CD4-positive, alpha-beta T cell treated with Interleukin-21 for 1 hour (primary cell): ENCODE measurements at places on chromosomes 7 and 10.

DNA sequence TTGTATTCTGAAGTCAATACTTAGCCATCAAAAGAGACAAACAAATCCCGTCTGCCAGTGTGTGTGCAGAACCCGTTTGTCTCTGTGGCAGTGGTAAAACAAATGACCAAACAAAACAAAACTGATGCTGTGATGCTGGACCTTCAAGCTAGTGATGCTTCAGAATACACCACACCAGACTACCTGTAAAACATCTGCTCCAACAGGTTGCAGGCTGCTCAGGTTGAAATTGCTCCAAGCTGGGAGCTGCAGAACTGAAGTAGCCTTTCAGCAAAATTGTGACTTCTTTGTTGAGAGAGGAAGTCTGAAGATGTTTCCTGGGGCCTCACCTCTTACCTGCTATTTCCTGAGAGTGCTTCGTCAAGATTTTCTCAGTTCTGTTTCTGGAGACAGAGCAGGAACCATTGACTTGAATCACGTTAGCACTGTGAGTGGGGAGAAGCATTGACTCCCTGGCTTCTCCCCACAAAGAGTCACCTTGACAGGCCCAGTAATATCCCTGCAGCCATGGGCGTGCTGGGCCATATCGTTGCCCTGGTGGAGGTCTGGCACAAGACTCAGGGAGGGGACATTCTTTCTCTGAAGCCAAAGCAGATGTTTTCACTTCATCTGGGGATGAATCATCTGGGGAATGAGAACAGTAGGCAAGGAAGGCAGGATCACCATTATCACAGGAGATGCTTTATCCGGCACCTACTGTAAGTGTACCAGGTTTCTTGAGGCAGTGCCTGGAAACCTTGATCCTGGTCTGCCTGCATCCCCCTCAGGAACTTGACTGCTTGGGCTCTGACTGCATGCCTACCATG is 80.2 kb downstream of the RBM20 start:
- peak; percentile 14 for DNase-seq

DNA sequence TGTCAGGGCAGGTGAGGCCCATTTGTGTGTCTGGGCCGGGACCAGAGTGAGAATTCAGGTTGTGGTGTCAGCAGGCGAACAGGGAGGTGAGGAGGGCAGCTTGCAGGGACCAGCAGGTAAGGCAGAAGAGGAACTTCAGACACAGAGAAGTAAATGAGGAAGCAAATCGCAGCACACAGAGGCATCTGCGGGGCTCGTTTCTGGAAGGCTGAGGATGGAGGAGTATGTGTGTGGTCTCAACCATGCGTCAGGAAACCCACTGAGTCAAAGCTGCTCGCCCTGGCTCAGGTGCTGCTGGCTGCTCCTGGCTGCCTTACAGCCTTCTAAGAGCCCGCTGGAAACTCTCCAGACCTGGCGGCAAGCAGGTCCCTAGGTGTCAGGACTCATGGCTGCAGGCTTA is 26.9 kb upstream of the PITRM1 start:
- DNase-seq, result no peak

DNA sequence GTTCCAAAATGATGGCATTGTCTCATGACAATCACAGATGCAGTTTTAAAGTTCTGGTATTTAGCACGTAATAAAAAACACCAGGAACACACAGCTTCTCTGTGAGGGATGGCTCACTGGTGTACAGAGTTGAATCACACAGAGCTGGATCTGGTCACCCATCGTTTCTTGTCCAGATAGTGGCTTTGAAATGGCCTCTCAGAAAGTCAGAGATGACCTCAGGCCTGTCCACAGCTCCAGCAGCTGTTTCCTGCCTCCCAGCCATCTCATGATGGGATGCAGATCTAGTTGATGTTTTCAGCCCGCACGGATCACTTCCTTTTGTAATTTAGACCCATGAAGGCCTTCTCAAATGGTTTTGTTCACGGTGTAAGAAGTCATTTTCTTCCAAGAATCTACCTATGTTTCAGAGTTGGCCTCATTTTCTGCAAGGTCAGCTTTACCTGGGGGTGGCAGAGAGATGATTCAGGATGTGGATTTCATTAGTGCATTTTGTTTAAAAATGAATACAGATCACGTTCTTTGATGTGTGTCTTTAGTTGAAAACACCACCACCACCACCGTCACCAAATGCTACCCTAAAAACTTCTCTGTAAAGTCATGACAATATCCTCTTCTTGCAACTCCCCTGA is 166.2 kb downstream of the SNX10 start:
- no peak for DNase-seq

DNA sequence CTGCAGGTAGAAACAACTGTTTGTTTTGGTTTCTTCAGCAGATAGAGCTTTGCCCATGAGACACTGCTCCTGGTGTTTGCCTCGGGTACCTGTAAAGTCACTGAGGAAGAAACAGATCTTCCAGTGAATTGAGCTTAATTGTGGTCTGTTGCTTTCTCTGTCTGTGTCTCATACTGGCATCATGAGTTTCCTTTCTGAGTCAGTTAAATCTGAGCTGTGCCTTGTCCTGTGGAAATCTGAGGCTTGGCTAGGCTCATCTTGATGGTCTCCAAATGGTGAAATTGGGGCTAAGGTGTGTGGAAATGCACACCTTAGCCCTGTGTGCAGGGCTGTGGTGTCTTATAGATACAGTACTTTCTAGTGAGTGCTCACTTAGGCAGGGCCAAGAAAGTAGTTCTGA is 67.4 kb downstream of the GBF1 start:
- no peak for DNase-seq

DNA sequence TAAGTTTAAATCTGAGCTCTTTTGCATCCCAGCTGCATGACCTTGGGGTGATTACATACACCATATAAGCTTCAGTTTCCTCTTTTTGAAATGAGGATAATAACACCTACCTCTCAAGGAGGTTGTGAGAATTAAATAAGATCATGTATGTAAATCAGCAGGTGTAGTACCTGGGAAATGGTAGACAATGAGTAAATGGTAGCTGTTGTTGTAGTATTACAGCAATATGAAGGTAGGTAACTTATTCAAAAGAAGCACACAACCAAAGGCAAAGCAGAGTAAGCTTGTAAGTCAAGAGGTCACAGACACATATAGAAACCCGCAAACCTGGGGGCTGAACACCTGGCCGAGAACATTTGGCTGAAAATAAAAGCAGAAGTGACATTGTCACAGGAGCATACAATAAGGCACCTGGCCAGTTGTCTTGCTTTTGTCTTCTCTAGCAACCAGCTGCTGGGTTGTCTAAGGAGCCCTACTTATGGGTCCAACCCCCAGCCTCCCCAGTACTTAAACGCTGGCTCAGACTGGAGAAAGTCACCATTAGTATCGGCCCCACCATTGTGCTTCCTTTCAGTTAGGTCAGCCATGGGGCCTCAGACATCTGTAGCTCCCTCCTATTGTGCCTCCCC is 203.6 kb upstream of the MKLN1 start:
- DNase-seq, result no peak

- DNase-seq, result no peak
Measured at GRCh38 chr7:148436571-148436970, 154.0 kb upstream of the C7orf33 start.

- DNase-seq, result no peak
Measured at GRCh38 chr10:60399328-60399727, 9.7 kb upstream of the ANK3 start.

GRCh38 chr7:17680943-17681351 is 259.3 kb downstream of the SNX13 start:
- peak; percentile 32 for DNase-seq

DNA sequence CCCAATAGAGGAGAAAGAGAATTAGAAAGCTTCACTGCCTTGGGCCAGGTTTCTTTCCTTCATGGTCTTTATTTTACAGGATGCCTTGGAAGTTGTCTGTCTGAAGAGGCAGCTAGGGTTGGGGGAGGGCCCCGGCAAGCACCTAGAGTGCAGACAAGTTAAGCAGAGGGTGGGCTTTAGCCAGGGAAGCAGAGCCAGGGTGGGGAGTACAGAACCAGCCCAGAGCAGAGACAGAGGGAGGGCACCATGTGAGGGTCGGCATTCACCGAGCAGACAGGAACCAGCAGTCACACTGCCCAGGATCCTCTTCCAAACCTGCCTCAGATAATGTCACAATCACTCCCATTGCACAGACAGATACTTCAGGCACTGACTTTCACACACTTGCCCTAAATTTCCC is 75.9 kb downstream of the ADARB2 start:
- DNase-seq, result no peak

GRCh38 chr7:7956531-7957128 is 12.0 kb upstream of the GLCCI1 start:
- DNase-seq, result no peak

GRCh38 chr10:34116220-34116641 is 698.9 kb downstream of the PARD3 start:
- DNase-seq, result no peak

DNA sequence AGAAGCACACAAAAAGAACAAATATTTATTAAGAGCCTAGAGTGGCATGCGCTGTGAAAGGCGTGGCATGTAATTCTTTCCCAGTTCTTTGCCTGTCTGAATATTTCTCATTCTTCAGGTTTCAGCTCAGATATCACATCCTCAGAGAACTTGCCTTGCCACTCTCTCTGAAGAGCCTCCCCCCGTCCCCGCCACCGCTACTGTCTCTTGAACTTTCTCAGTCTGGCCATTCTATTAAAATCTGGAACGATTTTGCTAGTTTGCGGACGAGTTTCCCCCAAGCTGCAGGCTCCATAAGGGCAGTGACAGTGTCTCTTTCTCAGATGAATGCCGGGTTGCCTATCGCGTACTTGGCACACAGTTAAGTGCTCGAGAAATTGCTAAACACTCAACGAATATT is 787 bp upstream of the PLEKHA1 start:
- peak; percentile 5 for DNase-seq

DNA sequence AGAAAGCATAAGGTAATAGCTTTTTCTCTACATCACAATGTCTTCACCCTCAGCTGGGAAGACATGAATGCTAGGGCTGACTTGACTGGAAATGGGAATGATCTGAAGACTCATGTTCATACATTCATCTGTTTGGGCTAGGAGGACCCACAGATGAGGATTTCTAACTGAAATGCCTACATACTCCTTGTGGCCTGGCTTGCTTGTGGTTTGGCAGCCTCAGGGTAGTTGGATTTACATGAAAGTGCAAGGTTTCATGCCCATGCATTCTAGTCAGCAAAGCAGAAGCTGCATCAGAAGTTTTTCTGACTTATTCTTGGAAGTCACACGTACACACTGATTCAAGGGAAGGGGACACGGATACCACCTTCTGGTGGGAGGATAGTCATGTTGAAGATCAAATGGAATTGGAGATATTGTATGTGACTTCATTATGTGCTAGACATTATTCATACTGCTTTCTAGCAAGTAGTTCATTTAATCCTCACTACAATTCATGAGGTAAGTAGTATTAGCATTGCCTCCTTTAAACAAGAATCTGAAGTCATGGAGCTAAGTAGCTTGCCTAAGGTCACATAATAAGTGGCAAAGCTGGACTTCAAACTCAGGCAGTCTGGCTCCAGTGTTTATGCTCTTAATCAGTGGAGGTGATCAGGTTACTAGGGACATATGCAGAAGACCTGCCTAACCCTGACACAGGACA is 957.0 kb downstream of the LRMDA start:
- no peak for DNase-seq

DNA sequence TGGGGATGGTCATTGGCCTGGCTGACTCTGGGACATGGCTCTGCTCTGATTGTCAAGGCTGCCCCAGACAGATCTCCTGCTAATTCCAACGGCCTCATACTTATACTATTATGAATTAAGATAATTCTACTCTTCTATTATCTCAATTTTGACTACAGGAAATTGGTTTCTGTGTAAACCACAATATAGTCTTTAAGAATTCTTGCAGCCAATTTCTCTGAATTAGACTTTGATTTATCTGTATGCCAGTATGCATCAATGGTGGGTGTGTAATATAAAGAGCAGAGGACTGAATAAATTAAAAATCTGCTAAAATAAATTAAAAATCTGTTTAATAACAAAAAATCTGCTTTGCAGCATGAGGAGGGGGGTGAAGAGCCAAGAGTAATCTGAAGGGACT is 27.0 kb downstream of the HIBADH start:
- no peak for DNase-seq

GRCh38 chr7:155339474-155339873 is 41.8 kb downstream of the INSIG1 start:
- DNase-seq, result no peak

DNA sequence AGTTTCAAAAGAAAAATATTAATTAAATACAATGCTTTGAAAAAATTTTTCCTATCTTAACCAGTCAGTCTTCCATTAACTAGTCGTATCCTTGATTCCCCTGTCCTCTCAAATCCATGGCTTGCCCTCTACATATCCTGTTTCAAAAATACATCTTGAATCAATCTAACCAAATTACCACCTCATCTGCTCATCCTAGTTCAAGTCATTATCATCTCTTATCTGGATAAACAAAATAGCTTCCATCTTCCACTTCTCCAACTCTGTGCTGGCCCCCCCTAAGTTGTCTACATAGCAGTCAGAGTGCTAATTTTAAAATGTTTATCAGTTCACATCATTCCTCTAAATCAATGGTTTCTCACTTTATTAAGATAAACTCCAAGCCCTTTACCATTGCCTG is 125.4 kb downstream of the HBP1 start:
- DNase-seq, result no peak

DNA sequence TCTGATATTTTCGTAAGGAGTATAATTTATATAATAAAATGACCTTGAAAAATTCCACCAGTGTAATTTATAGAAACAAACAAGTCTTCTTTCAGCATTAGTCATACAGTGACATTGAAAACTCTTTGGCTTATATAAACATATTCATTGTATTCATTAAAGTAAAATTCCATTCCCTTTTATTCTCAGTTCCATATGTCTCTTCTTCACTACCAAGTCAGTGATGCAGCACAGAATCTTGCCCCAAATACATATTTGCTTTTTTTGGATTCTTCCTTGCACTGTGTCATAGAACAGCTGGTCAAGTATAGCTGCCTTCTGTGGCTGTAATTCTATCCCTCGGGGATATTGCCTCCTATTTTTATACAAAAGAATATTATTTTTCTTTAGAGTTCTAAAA is 884.5 kb upstream of the POT1 start:
- no peak for DNase-seq

- DNase-seq, result no peak
Measured at GRCh38 chr10:65670087-65670486, 1255.7 kb upstream of the LRRTM3 start.

- DNase-seq, result no peak
Measured at GRCh38 chr7:82080254-82080927, 310.5 kb upstream of the HGF start.
